ENCODE measurements at places on chromosomes 12 and 14.

GRCh38 chr12:84572196-84572595 lies 340.4 kb downstream of the SLC6A15 start:
- DNase-seq, result no peak

DNA sequence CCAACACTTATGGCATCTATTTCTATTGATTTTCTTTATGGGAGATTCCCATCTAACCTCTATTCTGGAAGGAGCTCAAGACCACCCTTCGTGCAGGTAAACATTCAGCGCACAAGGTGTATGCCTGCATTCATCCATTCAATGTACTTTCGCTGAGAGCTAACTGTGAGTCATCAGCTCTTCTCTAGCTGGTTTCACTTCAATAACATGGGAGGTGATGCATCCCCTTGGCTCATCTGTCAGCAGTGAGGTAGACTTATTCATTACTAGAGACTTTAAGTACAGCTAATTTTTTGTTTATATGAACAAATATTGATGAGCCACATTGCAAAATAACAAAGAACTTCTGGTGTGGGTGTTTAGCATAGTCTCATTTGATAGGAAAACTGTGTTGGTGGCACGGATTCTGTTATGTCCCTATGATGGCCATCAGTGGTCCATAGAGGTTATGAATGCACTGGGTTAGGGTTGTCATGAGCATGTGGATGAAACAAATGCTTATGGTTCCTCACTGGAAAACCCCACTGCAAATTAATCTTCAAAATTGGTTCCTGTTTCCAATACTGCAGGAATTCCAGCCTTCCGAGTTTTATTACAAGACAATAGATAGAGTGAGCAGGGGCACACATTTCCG lies 1151.0 kb downstream of the BCL11B start:
- DNase-seq, result no peak

GRCh38 chr14:99681101-99681831 lies 2.8 kb upstream of the CYP46A1 start:
- DNase-seq, result no peak

- DNase-seq, result no peak
Observed at GRCh38 chr12:58455136-58455535, 465.2 kb downstream of the LRIG3 start.
